RWPE1 (cell line): ENCODE measurements at places on chromosomes 13 and 19.

GRCh38 chr13:78759704-78760103 is 100.7 kb upstream of the OBI1 start:
- no peak for DNase-seq

- DNase-seq = no peak
Measured at GRCh38 chr19:1851654-1852580, 3.6 kb upstream of the REXO1 start.

GRCh38 chr13:33639626-33640080 is 178.3 kb upstream of the RFC3 start:
- DNase-seq = peak; percentile 36

DNA sequence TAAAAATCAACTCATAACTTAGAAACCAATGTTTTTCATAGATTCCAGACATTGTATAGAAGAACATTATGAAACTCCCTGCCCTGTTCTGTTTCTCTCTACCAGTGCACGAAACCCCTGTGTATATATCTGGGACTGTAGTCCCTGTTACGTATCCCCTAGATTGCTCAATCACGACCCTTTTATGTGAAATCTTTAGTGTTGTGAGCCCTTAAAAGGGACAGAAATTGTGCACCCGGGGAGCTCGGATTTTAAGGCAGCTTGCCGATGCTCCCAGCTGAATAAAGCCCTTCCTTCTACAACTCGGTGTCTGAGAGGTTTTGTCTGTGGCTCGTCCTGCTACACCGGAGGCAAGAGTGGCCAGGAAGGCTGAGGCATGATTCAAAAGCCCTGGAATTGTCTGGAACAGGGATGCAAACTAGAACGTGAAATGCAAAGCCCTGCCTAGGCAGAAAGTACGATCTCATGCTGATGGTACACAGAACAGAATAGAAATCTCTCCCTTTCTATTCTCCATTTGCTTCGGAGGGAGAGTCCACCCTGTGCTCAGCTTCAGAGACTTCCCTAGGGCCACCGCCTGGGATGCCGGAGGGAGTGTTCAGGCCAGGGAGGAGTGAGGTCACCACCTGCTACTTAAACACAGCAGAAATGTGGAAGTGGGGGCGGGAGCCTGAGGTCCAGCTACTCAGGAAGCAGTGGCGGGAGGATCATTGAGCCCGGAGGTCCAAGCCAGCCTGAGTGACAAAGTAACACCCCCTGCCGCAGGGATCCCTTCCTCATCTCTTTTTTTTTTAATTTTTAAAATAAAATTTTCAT is 758 bp upstream of the ZNF888 start:
- no peak for DNase-seq

DNA sequence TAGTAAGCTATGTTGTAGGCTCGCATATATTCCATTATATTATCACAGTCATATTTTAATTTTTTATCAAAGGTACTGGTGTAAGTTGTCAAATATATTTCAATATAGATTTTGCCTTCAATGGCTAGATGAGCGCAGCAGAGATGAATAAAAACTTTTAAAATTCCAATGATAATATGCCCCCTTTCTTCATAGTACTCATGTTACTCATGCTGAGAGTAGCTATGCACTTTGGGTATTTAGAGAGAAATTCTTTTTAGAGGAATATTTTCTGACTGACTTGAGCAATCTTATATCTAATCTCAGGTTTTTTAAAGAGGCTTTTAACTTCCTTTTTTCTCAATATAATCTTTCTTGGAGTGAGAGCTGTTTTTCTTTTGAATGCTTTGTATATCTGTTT is 11.4 kb downstream of the ZNF254 start:
- no peak for DNase-seq

DNA sequence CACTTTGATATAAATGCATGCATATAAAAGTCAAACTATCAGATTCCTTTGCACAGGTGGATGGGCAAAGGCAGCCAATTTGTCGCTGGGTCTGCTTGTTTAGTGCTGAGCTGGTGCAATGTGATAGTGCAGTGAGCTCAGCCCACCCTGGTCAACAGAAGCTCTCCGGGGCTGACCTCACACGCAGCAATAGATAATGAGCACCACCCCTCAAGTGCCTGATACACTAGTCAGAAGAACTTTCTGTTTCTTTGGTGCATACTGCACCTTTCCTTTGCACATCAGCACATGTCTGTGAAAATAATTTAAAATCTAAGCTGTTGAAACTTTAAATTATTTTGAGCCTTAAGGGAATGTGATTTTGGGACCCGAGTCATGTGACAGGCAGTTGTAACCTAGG is 20.2 kb downstream of the ATP8A2 start:
- DNase-seq = no peak

DNA sequence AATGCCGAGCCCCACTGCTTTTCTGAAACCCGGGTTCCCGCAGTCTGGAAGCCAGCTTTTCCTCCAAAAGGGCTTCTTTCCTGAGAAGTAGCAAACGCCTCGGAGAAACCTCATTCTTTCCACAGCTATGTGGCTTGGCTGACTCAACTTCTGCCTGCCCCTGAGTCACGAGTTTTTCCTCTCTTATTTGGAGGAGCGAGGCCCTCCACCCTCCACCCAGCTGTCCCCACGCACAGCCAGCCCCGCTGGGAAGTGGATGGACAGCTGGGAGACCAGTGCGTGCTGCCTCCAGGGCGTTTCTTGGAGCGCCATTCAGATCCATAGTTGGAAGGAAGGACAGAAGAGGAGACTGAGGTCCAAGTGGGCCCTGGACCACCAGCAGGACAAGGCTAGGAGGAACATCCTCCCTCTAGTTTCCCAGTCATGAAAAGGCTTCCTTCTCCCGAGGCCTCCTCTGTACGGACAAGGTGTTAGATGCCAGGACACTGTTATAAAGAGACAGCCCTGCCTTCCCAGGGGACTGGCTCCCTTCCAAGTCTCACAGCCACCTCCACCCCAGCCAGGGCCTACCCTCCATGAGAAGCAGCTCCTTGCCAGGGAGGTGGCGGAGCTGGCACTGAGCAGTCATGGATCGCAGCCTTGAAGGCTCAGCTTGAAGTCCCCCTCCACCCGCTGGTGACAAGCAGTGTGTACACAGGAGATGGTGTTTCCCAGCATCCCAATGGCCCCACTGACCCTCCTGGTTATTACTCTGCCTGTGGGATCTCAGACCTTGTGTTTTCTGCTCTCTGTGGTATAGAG is 2.5 kb upstream of the PLEKHF1 start:
- DNase-seq = peak; percentile 67

GRCh38 chr19:33005440-33005839 is 33.4 kb downstream of the FAAP24 start:
- DNase-seq = peak; percentile 12

- DNase-seq = no peak
Measured at GRCh38 chr19:49020342-49020741, 3.5 kb upstream of the LHB start.

- DNase-seq = no peak
Measured at GRCh38 chr19:51347209-51347928, 5.4 kb upstream of the VSIG10L start.

GRCh38 chr13:90594681-90595080 is 752.8 kb upstream of the MIR17HG start:
- peak; percentile 60 for DNase-seq

GRCh38 chr19:1282588-1283206 is 3.0 kb upstream of the EFNA2 start:
- no peak for DNase-seq

DNA sequence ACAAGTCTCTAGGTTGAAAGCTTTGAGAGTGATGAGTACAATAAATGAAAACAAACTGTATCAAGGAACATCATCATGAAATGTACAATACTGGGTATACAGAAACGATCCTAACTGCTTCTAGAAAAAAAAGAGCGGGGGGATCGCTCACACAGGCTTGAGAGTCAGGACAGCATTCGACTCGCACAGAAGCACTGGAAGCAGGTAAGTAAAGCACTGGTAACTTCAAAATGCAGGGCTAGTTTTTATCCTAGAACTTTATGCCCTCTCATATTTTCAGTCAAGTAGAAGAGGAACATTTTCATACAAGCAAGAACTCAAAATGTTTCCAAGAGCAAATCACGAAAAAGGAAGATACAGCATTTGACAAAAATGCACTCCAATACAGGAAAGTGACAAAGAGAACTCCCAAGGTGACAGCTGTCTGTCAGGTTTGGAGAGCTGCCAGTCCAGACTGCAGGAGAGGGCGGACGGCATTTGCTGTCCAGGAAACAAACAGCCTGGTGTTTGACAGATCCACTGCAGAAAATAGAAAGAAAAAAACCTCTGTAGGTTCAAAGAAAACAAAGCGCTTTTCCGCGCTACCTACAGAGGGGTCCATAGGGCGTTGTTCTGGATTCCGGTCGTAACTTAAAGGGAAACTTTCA is 58.2 kb upstream of the XPO4 start:
- DNase-seq = no peak

DNA sequence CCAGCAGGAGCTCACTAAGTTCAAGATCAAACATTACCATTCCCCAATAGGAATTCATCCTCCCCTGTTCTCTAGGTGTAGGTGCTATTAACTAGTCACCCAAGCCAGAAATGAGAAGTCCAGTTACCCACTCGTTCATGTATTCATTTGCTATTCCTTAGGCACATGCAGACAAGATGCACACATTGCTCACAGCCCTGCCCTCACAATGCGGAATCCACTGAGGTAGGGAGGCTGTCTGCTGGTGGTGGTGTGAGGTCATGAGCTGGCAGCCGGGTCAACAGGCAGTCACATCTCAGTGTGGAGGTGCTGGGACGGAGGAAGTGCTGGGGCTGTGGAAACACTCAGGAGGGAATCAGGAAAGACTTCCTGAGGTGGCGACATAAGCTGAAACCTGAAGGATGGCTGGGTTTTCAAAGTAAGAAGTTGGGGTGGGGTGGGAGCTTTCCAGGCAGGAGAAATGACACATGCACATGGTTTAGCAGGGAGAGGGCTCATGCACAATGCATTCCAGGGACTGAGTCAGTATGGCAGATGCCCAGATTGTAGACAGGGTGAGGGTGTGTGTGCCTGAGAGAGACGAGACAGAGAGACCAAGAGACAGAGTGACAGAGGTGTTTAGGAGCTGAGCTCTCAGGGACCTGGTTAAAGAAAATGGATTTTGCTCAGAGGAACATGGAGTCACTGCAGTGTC is 117.6 kb downstream of the USP12 start:
- DNase-seq = peak; percentile 87

GRCh38 chr13:20349564-20350381 is 117.7 kb upstream of the GJB6 start:
- no peak for DNase-seq

- DNase-seq = no peak
Measured at GRCh38 chr13:39822437-39822836, 167.0 kb downstream of the COG6 start.

DNA sequence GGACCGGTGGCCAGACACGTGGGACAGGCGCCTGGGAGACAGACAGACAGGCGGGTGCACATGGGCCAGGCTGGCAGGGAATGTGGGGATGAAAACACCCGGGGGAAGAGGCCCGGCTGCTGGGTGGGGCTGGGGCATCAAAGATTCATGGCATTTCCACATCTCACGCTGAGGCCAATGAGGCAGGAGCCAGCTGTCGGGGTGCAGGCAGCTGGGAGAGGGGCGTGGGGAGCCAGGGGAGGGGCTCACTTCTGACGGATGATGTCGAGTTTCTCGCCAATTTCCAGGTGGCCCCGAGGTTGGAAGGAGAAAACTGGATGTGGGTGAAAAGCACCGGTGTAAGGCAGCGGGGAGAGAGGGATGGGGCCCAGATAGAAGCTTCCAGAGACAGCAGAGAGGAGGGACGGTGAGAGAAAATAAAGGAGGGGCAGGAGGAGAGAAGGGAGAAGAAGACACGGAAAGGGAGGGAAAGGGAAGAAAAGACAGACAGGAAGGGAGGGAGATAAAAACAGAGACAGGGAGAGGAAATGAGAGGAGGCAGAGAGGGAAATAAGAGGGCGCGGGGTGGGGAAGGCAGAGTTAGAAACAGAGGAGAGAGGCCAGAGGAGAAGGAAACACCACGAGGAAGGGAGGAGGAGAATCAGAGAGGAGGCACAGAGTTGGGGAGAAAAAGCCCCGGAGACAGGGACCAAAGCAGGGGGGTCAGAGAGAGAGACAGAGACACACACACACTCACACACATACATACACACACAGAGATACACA is 8.0 kb upstream of the CCER2 start:
- DNase-seq = no peak

DNA sequence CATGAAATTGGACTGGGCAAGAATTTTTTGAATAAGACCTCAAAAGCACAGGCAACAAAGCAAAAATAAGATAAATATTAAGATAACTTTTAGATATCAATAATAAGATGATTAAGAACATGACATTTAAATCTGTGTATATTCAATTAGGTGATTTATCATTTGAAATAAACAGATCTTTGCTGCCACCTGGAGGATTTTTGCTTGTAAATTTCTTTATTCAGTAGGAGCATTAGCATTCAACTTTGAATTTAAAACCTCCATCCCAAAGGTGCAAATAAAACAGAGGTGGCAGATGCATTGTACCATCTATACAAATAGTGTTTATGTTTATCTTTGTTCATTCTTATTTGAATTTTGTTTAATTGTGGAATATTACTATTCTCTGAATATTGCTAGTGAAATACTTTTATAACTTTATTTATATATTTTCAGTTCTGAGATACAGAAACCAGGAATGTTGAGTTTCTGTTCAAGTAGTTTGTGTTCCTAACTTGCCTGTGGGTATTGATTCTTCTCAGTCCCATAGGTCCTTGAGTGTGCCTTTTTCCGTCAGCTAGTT is 20.9 kb downstream of the COG6 start:
- peak; percentile 13 for DNase-seq

- DNase-seq = no peak
Measured at GRCh38 chr13:39284801-39285388, 246.6 kb downstream of the NHLRC3 start.

GRCh38 chr19:19347401-19348110 is 26.9 kb downstream of the MAU2 start:
- DNase-seq = no peak

DNA sequence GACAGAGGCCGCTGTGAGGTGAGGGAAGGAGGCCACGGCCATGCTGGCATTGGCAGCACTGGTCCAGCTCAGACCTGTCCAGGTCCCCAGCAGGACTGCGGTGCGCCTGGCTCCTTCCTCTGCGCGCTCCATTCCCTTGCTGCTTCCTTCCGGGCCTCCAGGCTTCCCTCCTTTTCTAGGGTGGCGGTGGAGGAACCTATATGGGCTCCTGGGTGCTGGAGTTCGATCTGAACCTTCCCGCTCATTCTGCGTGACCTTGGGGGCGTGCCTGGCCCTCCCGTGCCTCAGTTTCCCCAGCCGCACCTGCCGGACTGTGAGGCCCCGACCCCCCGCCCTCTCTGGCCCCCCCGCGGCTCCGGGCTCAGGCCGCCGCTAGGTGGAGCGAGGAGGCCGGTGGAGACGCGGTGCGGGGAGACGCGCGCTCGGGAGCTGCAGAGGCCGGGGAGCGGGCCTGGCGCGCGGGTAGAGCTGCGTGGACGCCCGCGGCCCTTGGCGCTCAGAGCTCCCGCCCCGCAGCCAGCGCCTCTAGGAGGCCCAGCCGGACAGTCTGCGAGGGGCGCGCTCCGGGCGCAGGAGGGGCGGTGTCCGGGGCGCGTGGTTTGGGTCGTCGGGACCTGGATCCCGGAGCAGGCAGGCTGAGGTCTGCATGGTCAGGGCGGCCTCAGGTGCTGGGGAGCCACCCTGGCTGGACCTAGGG is 29.9 kb downstream of the EFNA2 start:
- peak; percentile 66 for DNase-seq

- no peak for DNase-seq
Measured at GRCh38 chr13:52736891-52737290, 2.7 kb downstream of the CNMD start.
